ENCODE measurements at places on chromosomes 4 and X.

GRCh38 chr4:177964693-177965168 is 522.5 kb upstream of the AGA start:
- no peak for DNase-seq

DNA sequence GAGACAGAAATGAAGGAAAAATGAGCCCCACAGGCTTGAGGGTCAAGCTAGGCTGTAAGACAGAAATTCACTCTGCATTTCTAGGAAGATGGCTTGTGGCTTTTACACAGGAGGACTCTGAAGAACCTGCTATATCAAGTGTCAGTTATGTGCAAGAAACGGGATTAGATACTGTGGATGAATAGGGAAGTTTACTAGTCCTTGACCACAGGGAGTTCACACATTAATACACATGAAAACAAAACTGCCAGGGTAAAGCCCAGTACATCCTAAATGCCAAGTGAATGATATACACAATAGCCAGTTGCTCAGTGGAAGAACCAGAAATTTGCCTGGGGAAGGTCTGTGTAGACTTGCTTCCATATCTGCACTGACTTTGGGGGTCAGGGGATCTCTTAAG is 53.5 kb downstream of the TMEM131L start:
- DNase-seq: no peak

GRCh38 chr4:38377195-38377594 is 286.8 kb upstream of the KLF3 start:
- no peak for DNase-seq

DNA sequence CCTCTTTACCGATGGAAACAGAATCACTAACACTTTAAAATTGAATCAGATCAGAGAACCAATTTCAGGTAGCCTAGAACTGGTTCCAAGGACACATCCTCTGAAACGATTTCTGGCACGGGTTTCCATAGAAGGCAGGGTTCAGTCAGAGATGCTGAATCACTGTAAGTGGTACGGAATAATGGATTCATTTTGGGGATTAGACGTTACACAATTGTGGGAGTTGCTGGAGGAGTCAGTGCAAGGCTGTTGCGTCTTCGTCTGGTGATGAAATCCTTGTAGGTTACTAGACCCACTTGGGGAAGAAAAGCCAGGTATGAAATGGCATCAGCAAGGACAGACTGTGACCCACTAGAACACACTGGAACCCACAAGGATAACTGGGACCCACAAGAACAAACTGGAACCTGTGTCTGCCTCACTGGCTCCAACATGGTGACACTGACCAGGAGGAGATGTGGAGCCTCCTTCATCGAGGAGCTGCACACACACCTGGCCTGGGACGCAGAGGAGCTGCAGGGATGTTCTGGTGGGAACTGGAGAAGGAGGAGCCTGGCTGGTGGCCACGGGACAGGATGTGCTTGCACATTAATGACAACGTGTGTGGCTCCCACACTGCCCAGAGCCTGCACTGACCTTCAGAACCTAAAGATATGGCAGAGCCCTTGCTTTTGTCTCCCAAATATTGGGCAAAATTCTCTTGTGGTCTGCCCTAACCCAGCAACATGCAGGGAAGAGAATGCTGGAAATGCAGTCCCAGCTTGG is 105.1 kb downstream of the TRAPPC11 start:
- DNase-seq: no peak

DNA sequence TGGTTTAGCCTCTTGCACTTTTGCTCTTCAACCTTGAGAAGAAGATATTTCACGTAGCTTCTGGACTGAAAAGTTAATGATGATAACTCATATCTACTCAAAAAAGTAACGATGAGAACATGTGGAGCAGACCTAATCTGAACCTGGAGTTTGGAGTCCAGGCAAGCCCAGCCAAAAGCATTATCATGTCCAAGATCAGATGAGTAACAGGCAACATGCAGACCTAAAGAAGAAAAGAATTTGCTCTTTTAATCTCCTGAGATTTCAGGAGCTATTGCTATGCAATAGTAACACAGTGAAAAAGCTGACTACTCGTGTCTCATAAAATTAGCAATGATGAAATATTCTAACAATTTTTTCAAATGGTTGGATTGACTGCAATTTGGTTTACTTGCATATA is 21.8 kb upstream of the PPA2 start:
- no peak for DNase-seq

- DNase-seq: peak; percentile 12
These were observed at the start of gene EVC2 for GRCh38 chr4:5708449-5709206. EVC2 (minus strand) TSS chr4:5708559; CDS start chr4:5708513, 46 bp downstream.

- no peak for DNase-seq
These were observed 50.8 kb downstream of the DTHD1 start for GRCh38 chr4:36332023-36332781.

GRCh38 chrX:116499780-116500179 is 37.0 kb upstream of the CT83 start:
- no peak for DNase-seq

GRCh38 chr4:148025981-148026380 is 294.1 kb downstream of the ARHGAP10 start:
- DNase-seq: no peak

DNA sequence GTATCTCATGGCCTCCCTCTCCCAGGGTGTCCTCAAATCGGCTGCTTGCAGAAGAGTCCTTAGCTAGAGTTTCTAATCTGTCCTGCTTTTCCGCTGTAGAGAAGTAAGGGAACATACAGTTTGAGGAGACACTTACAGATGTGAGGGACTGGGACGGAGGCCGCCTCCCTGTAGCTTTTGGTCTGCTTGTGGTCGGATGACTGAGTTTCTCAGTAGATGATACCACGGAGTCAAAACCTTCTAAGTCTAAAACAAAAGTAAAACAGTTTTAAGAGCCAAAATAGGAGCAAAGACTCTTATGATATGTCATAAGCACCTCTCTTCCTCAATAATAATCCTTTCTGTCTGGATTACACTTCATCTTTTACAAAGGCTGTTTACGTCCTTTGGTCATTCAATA is 34.5 kb upstream of the MAP3K15 start:
- DNase-seq: no peak

DNA sequence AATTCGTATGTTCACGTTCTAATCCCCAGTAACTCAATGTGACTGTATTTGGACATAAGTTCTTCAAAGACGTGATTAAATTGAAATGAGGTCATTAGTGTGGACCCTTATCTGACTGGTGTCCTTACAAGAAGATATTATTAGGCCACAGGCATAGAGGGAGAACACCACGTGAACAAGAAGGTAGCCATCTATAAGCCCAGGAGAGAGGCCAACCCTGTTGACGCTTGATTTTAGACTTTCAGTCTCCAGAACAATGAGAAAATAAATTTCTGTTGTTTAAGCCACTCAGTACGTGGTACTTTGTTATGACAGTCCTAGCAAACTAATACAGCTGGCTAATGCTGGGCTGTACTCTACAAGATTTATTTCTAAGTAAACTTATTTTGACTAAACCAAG is 1.5 kb upstream of the EIF1AX start:
- DNase-seq: no peak

- no peak for DNase-seq
These were observed at the start of gene AMER1 for GRCh38 chrX:64205441-64205734. AMER1 (minus strand) TSS chrX:64205708; CDS start chrX:64193286, 12,422 bp downstream.
